Activated naive CD8-positive, alpha-beta T cell treated with anti-CD3 and anti-CD28 coated beads for 36 hours (primary cell): ENCODE measurements at places on chromosomes 16 and 17. TPM values are rescaled to one million over a fixed set of nuclear protein-coding genes. Genes with fewer than 3 reads are reported as not detected.

The LPCAT2 gene
- total RNA-seq = 0.29 TPM

GRCh38 chr17:19387921-19388521, 1.0 kb upstream of the MFAP4 start:
- H3K27me3 ChIP-seq = peaks cover 7% of the 10 kb centered on the region
- H3K36me3 ChIP-seq = peaks cover 5% of the 10 kb centered on the region
- no peak overlapping the region for H3K27ac ChIP-seq
- peaks cover 9% of the 10 kb centered on the region for H3K4me1 ChIP-seq

DNA sequence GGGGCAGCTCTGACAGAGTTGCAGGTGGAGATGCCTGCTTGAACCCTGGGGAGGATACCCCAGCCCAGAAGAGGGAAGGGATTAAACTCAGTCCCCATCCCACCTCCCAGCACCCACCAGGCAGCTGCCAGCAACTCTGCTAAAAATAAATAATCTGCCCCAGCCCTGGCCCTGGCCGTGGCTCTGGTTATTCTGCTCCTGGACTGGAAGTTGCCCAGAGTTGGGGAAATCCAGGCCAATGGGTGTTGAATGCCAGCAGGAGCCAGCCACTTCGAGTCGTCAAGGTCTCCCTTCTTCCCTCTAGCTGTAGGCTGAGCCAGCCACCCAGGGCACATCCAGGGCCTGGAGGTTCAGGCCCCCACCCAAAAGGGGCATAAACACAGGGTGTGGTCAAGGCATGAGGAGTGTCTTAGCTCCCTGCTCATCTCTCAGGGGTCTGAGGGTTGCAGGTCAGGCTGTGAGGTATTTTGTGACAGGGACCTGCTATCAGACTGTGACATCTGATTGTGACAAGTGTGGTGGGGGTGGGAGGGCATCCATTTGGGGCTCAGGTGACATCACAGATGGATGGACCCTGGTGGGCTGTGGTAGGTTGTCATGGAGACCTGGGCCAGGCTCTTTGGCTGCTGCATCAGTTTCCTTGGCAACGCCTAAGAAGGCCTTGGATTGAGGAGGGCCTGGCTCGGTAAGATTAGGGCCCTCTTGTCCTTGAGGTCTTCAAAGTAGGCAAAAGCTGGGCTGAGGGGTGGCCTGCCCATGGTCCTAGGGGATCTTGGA, 1.0 kb upstream of the RRAD start:
- peaks cover 43% of the 10 kb centered on the region for H3K27me3 ChIP-seq
- H3K4me3 ChIP-seq = no peak overlapping the region
- peaks cover 2% of the 10 kb centered on the region for H3K4me1 ChIP-seq
- DNase-seq = no peak
- H3K36me3 ChIP-seq = no peaks in the 10 kb centered on the region
- H3K27ac ChIP-seq = no peak overlapping the region

DNA sequence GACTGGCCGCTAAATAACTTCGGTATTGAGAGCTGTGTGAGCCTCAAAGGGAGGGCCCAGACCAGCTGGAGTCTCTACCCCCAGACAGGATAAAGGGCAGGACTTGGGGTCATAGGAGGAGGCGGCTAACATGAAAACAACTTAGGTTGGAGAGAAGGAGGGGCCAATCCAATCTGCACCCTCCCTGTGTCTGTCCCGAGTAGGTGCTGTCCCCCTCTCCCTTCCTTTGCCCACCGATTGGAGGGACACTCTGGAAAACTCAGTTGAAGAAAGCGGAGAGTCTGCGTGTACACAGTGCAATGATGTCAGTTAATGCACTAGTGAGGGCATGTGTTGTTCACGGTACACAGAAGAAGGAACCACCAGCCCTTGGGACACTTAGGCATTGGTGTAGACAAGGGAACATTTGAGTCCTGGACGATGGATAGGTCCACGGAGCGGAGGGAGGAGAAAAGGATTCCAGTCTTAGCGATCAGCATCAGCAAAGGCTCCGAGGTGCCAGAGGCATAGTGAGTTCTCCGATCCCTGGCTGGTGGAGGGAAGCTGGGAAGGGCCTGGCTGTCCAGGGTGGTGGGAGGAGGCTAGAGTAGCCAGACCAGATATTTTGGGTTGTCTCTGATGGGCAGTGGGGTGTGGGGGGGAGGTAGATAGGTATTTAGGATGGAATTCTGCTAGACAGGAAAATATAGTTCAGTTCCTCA, 761 bp downstream of the NOL3 start:
- peaks cover 26% of the 10 kb centered on the region for H3K4me1 ChIP-seq
- no peak overlapping the region for H3K27ac ChIP-seq
- no peak for DNase-seq
- H3K4me3 ChIP-seq = peak overlapping the region; percentile 66

The SEPTIN1 gene
- 163 TPM for total RNA-seq

The ZNF19 gene
- total RNA-seq = 3.0 TPM

DNA sequence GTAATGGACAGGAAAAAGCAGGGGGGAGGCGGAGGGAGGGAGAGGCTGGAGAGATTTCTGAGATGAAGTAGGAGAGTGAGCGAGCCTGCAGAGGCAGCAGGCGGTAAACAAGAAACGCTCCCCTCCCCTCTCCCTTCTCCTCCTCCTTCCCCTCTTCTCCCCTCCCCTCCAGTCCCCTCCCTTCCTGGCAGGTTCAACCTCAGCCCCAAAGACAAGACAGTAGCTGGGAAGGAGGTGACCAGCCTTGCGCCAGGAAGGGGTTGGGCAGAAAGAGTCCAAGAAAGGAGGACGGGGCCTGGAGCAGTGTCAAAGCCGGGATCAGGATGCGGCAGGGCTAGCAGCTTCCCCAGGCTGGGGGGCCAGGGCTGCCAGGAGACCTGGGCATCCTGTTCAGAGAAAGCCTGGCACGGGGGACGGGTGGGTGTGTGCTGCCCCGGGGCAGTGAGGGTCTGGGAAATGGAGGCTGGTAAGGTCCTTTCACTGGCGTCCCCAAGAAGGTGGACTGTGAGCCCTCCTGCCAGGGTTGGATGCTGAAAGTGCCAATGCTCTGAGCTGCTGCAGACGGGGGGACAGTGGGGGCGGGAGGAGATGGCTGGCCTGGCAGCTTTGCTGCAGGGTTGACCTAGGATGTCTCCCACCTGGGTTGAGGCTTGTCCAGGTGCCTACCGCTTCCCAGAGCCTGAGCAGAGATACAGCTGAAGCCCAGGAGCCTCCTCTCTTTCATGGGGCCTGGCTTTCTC, 261.6 kb upstream of the TNRC6C start:
- no peak overlapping the region for H3K4me3 ChIP-seq
- no peak for DNase-seq
- H3K4me1 ChIP-seq = peaks cover 16% of the 10 kb centered on the region
- H3K27me3 ChIP-seq = peaks cover 7% of the 10 kb centered on the region
- H3K27ac ChIP-seq = no peak overlapping the region

The CDRT15 gene
- total RNA-seq = not detected

DNA sequence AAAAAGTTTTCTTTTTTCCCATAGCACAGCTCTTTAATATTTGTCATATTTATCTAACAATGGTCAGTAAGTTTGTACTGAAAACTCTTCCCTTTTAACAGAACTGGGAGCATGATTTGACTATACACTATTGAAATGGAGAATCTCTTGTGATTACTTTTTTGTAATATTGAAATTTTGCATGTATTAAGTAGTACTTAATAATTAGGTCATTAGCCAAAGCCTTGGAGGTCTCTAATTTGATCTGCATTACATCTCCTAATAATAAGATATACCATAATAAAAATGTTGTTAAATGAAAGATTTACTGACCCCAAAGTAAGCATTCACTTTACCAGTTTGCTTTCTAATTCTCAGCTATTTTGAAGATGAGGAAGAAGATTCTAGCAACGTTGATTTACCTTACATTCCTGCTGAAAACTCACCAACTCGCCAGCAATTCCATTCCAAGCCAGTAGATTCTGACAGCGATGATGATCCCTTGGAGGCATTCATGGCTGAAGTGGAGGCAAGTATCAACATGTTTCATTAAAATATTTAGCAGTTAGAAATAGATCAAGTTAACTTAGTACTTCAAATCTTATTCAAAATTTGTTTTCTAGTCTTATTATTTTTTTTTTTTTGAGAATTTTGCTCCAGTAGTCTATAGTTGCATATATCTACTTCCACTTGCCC, 18.2 kb downstream of the DDX42 start:
- no peak overlapping the region for H3K4me3 ChIP-seq
- no peak for DNase-seq
- no peaks in the 10 kb centered on the region for H3K27me3 ChIP-seq
- H3K4me1 ChIP-seq = no peaks in the 10 kb centered on the region
- H3K27ac ChIP-seq = no peak overlapping the region

GRCh38 chr16:88619859-88620815, 18.2 kb upstream of the IL17C start:
- peaks cover 11% of the 10 kb centered on the region for H3K36me3 ChIP-seq
- H3K27ac ChIP-seq = peak overlapping the region; percentile 71
- H3K27me3 ChIP-seq = no peaks in the 10 kb centered on the region
- no peak overlapping the region for H3K4me3 ChIP-seq

GRCh38 chr17:48641541-48642058, 15.4 kb upstream of the HOXB9 start:
- DNase-seq = no peak
- no peaks in the 10 kb centered on the region for H3K36me3 ChIP-seq
- H3K27me3 ChIP-seq = peaks cover 97% of the 10 kb centered on the region
- H3K27ac ChIP-seq = no peak overlapping the region
